Fibroblast of skin of right biceps (primary cell): ENCODE measurements at places on chromosomes 1 and 21.

GRCh38 chr1:155379631-155380090, 59.0 kb downstream of the RUSC1 start:
- peak; percentile 67 for DNase-seq

DNA sequence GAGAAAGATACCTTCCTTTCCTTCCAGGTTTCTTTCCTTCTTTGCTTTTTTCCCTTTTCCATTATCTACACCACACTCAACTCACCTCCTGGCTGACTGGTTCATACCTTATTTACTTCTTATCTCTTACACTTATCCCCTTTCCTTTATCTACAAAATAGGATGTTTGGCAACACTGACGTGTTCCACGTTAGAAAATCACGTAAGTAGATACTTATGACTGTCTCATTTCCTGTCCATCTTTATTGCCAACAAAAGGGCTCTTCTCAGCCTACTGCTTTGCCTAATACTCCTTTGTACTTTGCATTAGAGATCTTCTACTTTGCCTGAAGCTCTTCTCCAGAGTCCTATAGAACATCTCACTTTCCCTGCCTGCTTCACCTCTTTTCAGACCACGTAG, 25.1 kb downstream of the SYNJ1 start:
- peak; percentile 40 for DNase-seq

- DNase-seq: no peak
Measured at GRCh38 chr1:240965581-240966091, 353.7 kb upstream of the GREM2 start.

DNA sequence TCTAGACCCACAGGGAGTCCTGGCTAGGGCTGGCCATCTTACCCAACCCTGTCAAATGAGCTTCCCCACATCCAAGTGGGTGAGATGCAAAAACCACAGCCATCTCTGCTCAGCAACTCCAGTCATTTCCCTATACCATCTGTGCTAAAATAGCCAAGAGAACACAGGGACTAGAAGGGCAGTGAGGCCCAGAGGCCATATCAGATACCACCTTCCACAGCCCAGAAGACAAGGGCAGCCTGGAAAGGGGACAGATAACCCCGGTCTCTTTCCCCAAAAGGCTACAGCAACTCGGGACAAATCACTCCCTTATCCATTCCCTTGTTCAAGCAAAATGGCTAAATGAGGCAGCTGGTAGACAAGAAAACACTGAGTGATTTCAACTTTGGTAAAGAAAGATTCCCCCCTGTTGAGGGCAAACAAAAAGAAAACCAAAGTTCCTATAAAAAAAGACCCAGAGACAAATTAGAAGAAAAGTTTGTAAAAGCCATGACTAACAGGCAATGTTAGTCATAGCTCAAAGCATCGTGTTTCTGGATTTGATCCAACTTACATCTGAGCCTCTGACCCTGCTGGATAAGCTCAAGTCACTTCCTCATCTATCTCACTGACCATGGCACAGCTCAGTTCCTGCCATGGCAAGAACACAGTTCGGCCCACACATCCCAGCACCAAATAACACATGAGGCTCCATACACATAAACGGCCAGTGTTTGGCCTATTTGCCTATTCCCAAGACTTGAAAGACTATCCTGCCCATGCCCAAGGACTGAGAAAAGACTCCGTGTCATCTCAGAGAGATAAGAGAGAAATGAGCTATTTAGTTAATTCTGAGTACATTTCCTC, 3.1 kb downstream of the LAMB3 start:
- DNase-seq: peak; percentile 89

DNA sequence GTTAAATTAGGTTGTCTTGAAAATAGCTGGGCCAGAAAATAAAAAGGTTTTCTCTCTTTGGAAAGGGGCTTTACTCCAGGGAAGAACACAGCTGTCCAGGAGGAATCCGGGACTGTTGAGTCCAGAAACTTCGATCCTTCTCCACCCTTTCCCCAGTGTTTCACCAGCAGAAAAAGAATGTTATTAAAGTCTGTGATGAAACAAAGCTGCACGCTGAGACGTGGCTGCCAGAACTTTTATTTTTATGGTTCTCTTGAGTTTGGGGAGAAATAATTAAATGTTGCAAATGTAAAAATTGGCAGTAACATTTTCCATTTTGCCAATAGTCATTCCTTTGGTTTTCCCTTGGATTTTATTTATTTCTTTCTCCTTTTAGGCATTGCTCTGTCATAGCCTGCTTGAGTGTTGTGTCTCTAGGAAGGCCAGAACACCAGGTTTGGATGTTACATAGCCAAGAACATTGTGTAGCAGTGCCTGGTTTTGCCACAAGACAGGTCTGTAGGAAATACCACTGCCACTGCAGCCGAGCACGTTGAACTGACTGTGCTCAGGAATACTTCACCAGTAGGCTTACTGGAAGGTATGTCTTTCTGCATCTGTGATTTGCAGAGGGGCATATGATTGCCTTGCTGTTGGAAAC, 87.4 kb downstream of the ROR1 start:
- DNase-seq: no peak

DNA sequence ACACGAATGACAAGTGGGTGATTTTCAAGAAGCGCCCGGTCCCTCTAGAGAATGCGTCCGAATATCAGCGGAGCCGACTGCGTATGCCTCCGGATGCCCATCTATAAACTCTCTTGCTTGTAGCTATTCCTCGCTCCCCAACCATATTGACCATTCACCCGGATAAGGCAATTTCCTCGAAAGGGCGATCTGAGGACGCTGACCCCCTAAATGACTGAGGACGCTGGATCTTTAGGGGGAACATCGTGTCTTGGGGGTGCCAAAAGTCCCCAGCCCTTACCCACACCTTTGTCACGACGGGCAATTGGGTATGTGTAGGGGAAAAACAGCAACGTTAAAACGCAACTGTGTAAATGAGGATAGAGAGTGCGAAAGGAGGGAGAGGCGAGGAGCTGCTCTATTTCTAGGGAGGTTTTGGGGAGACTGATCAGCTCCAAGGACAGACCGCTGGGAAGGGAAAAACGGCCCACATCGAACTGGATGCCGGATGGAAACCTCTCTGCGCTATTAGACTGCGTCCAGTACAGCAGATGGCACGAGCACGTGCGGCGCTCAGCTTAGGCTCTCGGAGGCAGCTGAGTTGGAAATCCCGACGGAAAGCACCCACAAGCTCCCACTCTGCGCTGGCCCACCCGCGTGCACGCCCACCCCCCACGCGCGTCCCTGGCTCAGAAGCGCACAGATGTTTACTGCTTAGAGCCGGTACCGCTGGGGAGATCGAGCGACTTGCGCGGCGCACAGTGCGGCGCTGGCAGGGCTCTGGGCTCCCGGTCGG, 2.9 kb upstream of the PRRX1 start:
- DNase-seq: peak; percentile 63

DNA sequence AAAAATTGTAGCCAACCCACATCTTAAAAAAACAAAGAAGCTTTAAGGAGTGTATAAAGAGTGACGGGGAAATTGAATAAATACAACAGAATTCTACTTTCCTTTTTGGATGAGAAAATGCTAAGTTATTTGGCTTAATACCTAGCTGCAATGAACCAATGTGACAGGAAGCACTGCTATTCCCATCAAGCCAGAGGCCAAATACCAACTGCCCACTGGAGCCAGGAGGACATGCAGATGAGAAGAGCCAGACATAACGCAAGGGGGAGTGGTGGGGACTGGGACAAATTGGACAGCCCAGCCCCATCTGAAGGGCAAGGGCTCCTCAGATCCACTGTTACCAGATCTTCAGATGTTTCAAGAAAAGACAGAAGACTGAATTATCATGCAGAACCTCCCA, 25.7 kb downstream of the DNAJC11 start:
- no peak for DNase-seq

DNA sequence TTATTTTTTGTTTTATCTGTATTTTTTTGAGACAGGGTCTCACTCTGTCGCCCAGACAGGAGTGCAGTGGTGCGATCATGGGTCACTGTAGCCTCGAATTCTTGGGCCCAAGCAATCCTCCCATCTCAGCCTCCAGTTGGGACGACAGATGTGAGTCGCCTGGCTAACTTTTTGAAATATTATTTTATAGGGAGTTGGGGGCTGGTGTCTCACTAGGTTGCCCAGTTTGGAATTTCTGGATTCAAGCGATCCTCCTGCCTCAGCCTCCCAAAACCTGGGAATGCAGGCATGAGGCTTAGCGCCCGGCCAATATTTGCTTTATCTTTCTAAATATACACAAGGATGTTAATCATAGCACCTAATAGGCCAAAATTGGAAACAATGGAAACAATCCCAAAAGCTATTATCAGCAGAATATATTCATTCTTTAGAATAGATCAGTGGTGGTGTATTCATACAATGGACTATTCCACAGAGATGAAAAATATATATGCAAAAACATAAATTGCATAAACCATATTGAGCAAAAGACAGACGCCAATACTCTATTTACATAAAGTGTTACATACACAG, 55.9 kb downstream of the DAP3 start:
- DNase-seq: no peak

DNA sequence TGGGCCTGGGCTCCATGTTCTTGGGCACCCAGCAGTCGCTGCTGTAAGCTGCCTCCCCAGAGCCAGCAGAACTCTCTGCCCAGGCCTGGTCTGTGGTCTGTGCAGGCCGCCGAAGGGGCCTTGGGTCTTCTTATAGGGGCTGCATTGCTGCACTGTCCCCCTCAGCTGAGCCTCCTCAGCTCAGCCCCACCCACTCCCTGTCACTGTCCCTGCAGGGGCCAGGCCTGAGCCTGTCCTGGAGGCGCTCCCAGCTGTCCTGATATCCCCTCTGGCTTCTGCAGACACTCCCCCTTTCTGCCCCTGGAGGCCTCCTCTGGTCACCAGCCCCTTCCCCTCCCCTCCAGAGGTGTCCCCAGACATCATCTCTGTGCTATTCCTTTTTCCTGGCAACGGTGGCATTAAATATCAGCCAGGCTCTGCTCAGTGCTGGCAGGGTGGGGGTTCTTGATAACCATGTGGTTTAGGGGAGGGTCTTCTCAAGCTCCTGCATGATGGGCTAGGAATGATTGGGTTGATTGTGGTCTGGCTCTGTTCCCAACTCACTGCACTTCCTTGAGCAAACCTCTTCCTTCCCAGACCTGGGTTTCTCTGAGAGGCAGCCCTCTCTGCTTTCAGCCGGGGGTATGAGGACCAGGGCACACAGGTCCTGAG, 3.7 kb upstream of the FOXO6 start:
- DNase-seq: peak; percentile 64

DNA sequence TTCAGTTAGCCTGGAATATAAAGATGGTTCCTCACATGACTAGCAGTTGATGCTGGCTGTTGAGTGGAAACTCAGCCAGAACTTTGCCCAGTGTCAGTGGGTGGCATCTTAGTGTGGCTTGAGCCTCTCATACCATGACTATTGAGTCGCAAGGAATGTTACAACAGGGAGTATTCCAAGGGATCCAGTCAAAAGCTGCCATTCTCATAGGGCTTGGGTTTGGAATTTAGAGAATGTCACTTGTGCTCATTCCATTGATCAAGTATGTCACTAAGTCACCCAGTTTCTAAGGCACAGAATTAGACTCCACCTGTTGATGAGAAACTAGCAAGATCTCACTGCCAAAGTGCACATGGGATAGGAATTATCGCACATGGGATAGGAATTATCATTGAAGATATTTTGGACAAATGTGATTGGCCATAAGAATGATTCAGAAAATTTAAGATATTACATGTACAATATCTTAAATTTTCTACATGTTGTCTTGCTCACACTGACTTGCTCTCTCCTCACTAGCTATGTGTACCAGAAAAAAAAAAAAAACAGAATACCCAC, 1290.7 kb upstream of the ADGRL2 start:
- DNase-seq: no peak

GRCh38 chr1:197577580-197577979, 197.7 kb downstream of the DENND1B start:
- no peak for DNase-seq

DNA sequence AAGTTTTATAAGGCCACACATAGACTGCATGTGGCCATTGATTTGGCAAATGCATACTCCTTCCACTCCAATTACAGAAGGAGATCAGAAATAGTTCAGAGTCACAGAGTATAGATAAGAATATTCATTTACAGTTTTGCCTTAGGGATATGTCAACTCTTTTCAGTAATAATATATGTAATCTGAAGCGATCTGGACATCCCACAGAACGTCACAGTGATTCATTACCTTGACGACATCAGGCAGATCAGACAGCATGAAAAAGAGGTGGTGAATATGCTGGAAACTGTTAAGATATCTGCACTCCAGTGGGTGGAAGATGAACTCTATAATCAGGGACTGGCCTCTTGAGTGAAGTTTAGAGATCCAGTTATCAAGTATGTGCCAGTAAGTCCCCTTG, 240.4 kb downstream of the DPYD start:
- DNase-seq: peak; percentile 3

GRCh38 chr1:211551638-211552460, 27.1 kb downstream of the SLC30A1 start:
- DNase-seq: peak; percentile 54

- DNase-seq: no peak
Measured at GRCh38 chr21:42019101-42019605, 9.0 kb upstream of the ZBTB21 start.

- DNase-seq: no peak
Measured at GRCh38 chr1:18261891-18262290, 154.3 kb downstream of the IGSF21 start.

- no peak for DNase-seq
Measured at GRCh38 chr1:17307946-17308345, at the start of gene PADI4. Gene PADI4, plus strand, starts transcription at chr1:17308197. Its CDS starts 26 bp downstream, at chr1:17308223.

DNA sequence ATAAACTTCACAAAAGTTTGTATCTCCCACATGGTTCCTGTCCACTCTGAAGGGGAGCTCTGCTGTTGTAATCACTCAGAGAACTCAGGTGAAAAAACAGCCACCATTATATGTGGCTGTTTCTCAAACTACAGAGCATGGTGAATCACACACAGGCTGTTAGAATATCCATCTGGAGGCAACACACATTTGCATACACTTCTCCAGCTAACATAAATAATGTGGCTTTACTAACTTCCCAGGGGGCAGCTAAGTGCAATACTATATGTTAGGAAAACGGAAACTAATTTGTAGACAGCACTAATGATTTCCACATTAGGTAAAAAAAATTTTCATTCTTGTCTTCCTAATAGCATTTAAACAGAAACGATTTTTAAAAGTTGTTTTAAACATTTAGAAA, 49.3 kb downstream of the PTGFR start:
- peak; percentile 65 for DNase-seq

DNA sequence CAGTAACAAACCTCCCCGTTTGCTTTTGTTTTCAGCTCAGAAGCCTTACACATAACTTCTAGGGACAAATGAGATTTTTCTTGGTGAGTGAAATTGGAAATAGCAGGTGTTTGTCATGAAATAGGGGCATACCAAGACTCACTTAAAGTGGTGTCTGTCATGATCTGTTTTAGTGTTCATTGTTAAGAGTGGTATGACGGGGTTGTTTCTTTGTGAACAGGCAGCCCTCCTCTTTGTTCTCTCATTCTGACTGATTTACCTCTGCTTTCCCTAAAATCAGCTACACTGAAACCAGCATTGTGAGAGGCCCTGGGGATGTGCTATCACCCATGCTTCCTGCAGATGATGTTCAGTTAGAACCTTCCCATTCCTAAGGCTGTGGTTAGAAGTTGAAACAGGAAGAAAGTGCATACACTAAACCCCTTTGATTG, 2.5 kb upstream of the ERO1B start:
- no peak for DNase-seq
